ENCODE measurements at places on chromosomes 2 and 18.
A peak's percentile ranks its signal among the peaks of the same experiment; 100 is the strongest.

GRCh38 chr2:162118166-162119031 is 33.6 kb downstream of the GCG start:
- no peak for DNase-seq

- no peak for DNase-seq
These were observed 1.3 kb upstream of the TGFBRAP1 start for GRCh38 chr2:105330681-105331375.

DNA sequence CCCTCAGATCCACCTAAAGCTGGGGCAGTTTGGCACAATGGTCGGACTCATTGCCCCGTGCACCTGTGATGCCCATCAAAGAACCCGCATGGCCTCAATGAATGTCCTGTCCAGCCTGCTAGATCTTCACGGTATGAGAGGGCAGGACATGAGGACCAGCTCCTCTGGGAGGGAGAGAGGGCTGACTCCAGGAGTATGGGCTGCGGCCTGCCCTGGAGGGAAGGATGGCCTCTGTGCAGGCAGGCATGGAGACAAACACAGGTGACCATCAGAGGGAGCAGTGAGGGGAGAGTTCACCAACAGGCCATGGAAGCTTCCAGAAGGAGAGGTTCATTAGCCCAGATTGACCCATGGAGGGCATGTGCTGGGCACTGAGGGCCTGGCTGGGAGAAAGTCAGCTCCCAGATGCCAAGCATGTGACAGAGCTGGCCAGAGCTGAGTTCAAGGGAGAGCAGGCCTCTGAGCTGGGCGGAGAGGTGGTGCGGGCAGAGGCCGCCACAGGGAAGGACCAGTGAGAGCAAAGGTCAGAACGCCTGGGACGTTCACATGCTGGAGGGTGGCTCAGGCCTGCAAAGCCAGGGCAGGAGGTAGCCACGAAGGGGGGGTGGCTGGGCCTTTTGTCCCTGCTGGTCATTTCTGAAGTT is 36.2 kb downstream of the HJURP start:
- no peak for DNase-seq

GRCh38 chr2:9771481-9772017 is 71.7 kb upstream of the TAF1B start:
- DNase-seq, result peak; percentile 58

DNA sequence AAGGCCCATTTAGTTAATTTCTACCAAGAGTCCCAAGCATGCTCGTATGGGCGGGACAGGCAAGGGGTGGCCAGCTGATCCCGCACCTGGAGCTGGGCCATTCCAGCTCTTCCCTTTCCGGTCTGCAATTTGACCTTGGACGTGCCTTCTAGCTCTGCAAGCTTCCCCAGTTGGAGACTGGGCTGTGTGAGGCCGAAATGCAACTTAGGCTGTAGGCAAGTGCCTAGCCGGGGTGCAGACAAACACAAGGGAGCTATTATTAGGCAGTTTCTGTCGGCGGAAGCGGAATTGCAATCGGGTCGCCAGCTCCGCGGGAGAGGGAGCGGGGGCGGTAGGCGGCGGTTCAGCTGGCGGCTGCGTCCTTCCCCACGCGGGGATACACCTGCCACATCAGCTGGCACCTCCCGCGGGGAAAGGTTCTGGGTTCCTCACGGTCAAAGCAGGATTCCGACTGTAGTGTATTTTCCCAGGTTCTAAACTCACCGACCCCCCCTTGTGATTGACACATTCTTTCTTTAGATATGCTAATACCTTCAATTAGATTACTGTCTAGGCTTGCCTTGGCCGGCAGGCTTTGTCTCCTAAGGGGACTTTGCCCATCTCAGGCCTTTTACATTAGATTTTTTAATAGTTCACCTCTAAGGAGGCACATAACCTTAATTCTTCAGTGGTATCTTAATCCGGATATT is 17.1 kb upstream of the ZNF532 start:
- peak; percentile 99 for DNase-seq

DNA sequence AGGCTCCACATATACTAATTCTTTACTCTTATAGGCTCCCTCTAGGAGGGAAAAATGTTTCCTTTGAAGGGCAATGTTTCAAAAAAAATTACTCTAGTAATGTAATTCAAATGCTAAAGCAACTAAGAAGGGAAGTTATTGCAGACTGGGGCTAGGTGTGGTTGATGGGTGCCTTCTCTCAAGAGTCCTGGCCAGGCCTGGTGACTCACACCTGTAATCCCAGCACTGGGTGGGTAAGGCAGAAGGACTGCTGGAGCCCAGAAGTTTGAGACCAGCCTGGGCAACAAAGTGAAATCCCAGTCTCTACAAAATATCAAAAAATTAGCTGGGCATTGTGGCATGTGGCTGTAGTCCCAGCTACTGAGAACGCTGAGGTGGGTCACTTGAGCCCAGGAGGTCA is 31.2 kb upstream of the CDKL4 start:
- DNase-seq, result no peak

DNA sequence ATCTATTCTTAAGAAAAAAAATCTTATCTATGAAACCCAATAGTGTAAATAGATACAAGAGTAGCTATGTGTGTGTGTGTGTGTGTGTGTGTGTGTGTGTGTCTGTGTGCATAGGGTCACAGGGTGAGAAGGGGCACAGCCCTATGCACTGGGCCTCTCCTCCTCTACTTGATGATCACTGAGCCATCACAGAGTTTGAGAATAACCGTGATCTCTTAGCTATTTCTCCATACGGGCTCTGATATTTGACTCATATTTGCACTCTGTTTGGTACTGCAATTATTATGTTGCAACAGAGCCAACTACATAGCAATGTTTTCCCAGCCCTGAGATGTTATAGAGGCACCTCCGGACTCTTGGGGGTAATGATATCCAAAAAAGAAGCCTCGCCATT is 28.8 kb upstream of the SLC40A1 start:
- no peak for DNase-seq

GRCh38 chr2:74027496-74027895 is 42.8 kb downstream of the TET3 start:
- DNase-seq, result no peak

DNA sequence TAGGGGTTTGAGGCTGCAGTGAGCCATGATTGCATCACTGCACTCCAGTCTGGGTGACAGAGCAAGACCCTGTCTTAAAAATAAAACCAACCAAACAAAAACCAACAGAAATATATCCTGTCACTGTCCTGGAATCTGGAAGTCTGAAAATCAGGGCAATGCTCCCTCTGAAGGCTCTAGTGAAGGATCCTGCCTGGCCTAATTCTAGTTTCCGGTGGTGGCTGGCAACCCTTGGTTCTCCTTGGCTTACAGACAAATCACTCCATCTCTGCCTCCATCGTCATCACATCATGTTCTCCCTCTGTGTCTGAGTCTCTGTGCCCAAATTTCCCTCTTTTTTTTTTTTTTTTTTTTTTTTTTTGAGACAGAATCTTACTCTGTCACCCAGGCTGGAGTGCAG is 15.9 kb upstream of the VPS4B start:
- no peak for DNase-seq

DNA sequence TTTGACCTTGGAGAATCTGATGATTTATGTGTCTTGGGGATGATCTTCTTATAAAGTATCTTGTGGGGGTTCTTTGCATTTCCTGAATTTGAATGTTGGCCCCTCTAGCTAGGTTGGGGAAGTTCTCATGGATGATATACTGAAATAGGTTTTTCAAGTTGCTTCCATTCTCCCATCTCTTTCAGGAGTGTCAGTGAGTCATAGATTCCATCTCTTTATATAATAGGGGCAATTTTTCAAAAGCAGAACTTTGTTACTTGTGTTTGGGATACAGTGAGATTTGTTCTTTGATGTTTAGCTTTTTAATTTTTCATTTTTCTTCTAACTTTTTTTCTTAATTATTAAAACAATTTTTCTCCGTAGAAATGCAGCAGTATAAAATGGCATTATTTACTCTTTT is 19.4 kb downstream of the TMEM87B start:
- no peak for DNase-seq

DNA sequence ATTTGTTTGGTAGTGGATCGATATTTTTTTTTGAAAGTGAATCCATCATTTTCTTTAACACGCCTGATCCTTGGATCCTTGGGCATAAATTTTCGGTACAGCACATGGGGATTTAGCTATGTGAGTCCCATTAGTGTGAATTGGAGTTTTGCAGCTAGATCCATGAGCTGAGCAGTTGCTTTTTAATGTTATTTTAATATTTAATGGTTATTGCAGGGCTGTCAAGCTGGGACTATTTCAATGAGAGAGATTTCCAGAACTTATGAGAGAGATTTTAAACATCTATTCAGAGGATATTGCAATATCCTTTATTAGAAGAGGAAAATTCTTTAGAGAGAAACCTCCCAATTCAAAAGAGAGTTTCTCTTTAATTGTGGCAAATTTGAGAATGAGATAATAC is 35.6 kb upstream of the TCF4 start:
- DNase-seq, result no peak
